ENCODE measurements at places on chromosomes 4 and X. TPM values are rescaled to one million over a fixed set of nuclear protein-coding genes. Genes with fewer than 3 reads are reported as not detected.

GRCh38 chr4:124262211-124263179 lies 450.0 kb downstream of the ANKRD50 start:
- DNase-seq, result peak; percentile 90

GRCh38 chrX:85627363-85627762 lies 247.9 kb upstream of the POF1B start:
- no peak for DNase-seq

GRCh38 chr4:8132947-8133705 lies 25.5 kb downstream of the ABLIM2 start:
- DNase-seq, result no peak

- no peak for DNase-seq
Observed at GRCh38 chrX:140467211-140467610, 37.7 kb downstream of the SOX3 start.

The RNF175 gene
- total RNA-seq, result not detected

The ARAP2 gene
- total RNA-seq, result 11.0 TPM
